ENCODE measurements at places on chromosomes 7 and 10. TPM values are rescaled to one million over a fixed set of nuclear protein-coding genes. Genes with fewer than 3 reads are reported as not detected.

TSPAN12 gene
- total RNA-seq, result 29.7 TPM

FAM25A gene
- not detected for total RNA-seq

GPER1 gene
- 1.6 TPM for total RNA-seq

PKD2L1 gene
- total RNA-seq, result not detected

DPYSL4 gene
- 0.94 TPM for total RNA-seq

CRPPA gene
- total RNA-seq, result 4.5 TPM

TFPI2 gene
- total RNA-seq, result 65.1 TPM

GIMAP6 gene
- 0.15 TPM for total RNA-seq

ARMC3 gene
- total RNA-seq, result 1.1 TPM

SEC61G gene
- total RNA-seq, result 248 TPM

DEPP1 gene
- total RNA-seq, result 11.3 TPM

TMEM168 gene
- total RNA-seq, result 42.2 TPM

NOS3 gene
- total RNA-seq, result 0.15 TPM

NXPH1 gene
- total RNA-seq, result not detected

CDH23 gene
- total RNA-seq, result not detected

NFE2L3 gene
- 94.1 TPM for total RNA-seq

NCF1 gene
- total RNA-seq, result 0.10 TPM

TBX20 gene
- total RNA-seq, result 0.15 TPM
